ENCODE measurements at places on chromosomes 11 and 22.

DNA sequence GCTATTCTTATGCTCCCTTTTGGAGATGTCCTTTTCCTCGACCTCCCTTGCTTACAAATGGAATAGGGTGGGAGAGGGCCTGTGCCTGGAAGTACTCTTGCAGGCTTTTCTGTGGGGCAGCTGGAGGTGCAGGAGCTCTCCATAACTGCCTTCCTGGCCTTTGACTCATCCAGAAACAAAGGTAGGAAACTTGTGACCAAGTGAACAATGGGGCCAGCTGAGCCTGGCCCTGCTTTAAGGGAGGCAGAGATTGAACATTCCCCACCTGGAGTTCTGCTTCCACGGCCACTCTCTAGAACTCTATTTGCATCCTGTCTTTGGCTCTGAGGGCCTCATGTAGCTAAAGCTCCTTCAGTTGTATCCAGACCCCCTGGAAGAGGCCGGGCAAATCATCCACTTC lies 5.1 kb upstream of the LYVE1 start:
- DNase-seq: no peak

DNA sequence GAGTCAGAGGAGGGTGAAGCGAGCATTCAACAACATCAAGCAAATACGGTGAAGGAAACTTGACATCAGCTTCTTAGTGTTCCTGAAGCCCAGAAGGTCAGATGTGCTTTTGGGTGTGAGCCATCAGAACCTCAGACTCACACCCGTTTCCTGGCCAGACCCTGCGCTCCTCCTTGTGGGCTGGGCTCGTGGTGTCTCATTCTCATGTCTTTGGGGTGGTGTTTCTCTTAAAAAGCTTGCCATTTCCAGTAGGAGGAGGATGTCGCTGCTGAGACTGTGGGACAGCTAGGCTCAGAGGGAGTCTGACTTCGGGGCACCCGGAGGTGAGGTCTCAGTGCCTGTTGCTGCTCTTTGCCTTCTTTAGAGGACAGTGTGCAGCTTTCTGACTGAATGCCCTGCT lies 24.2 kb downstream of the PPFIBP2 start:
- DNase-seq: no peak

GRCh38 chr11:45181889-45182550 lies 35.6 kb downstream of the PRDM11 start:
- DNase-seq: no peak

GRCh38 chr11:76071090-76071489 lies 135.2 kb downstream of the WNT11 start:
- no peak for DNase-seq

- no peak for DNase-seq
Measured at GRCh38 chr22:19050117-19050516, 72.1 kb downstream of the DGCR2 start.

DNA sequence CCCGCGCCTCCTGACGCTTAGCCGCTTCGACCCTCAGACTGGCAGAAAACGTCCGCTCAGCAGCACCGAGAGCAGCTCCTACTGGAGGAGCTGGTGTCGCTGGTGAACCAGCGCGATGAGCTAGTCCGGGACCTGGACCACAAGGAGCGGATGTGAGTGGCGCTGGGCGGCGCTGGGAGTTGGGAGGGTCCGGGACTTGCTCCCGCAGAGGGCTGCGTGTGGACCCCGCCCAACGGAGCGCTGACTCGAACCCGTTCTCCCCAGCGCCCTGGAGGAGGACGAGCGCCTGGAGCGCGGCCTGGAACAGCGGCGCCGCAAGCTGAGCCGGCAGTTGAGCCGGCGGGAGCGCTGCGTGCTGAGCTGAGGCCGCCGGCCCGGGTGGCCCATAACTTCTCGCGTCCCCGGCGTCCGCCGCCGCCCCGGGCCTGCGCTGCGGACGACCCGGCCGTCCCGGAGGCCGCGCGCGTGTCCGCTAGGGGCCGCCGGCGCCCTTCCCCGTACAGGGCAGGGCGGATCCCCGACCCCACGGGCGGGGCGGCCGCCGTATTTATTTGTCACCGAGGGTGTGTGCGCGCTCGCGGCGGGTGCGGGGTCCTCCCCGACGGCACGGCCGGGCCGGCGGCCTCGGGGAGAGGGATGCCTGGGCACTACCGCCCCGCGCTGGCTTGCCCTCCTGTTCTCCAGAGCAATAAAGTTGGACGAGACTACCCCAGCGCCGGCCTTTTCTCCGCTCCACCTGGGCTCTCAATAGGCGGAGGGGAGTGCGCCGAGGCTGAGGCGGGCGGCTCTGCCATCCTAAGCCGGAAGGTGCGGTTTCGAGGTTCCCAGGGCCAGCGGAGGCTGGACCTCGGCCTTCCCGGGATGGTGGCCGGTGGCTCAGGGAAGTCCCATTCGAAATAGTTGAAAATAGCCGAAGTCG lies 3.4 kb downstream of the KCNK7 start:
- DNase-seq: peak; percentile 79

DNA sequence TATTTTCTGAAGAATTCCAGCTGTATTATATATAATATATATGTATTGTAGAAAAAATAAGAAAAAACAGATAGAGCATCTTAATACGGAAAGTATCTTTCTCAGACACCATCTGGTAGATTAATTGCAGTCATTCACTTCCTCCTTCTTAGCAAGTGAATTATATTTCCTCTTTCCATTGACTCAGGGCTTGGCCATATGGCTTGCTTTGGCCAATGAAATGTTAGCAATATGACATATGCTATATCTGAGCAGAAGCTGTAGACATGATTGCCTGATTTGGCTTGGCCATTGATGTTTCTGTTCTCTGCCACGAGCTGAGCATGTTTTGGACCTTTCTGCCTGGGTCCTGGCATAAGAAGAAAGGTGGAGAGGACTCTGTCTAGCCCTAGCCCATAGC lies 34.4 kb upstream of the ZBED5 start:
- DNase-seq: no peak

DNA sequence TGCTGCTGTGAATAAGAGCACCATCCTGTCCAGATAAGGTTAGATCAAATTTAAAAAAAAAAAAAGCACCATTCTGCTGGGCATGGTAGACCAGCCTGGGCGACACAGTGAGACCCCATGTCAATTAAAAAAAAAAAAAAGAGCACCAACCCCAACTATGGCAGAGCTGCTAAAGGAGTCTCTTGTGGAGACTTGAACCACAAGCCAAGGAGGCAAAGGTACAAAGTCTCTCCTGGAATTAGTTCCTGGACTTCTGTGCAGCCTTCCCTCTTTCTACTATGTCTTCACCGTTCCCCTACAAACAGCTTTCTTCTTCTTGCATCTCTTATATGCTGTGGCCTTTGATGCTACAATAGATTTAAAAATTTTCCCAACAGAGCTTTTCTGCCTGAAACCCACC lies 1.3 kb downstream of the PIK3C2A start:
- DNase-seq: no peak

DNA sequence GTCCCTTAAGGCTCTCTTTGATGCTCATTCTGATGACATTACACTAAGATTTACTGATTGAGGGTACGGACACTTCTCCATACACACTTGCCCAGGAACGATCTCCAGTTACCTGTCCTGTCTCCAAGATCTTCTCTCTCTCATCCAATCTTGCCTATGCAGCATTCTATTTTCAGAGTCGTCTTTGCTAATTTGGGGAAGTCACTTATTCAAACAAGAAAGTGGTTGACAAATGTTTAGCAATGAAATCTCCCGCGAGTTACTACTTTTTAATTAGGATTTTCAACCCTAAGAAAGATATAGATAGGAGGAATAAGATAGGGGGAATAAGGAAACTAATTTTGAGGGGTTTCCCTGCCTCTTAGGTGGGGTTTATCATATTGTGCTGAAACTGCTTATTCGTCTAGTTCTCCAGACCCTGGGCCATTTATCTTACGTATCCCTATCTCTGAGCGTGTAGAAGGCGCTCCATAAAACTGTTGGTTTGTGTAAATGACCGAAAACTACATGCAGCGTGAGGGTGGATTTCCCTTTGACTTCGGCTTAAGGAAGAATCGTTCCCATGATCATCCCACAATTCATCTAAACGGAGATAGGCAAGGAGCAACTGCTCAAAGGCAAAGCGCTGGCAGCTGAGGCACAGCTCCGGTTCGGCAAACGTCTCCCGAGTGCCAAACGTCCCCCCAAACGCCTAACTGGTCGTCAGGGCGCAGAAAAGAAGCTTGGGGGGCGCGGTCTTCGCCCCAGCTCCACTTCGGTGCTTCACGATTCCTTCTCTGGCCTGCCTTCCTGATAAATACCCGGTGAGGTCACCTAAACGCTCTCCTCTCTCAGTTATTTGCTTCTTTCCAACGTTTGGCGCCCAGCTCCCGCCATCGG lies 804 bp downstream of the APIP start:
- no peak for DNase-seq

- DNase-seq: peak; percentile 87
Measured at GRCh38 chr11:95419915-95420314, 188.9 kb upstream of the SESN3 start.

GRCh38 chr11:57008373-57008772 lies 19.7 kb downstream of the OR5AK2 start:
- no peak for DNase-seq

- no peak for DNase-seq
Measured at GRCh38 chr11:105273660-105274280, 134.2 kb upstream of the CARD18 start.

DNA sequence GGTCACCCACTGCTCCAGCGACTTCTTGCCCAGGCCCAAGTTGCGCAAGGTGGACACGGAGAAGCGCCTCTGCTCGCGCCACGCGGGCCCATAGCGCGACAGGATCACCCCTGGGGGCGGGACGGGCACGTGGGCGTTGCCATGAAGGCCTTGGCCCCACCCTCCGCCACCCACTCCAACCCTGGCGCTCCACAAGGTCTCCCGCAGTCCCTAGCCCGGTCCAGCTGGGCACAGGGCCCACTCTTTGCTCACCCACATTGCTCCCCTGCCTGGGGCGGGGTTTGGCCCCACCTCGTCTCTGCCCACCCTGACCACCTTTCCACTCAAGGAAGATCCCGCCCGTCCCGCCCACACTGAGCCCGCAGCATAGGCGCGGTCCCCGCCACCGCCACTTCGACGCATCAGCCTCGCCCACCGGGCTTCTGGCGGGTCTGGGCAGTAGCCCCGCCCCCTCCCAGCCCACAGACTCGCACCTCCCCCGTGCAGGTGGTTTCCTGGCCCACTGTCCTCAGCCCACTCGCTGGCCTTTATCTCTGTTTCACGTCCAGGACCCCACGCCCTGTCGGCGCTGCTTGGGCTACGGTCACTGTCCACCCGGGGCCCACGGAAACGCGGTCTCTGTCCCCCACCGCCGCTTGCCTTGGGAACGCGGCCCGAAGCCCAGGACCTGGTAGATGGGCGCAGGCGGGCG lies 12.3 kb upstream of the CYP2D6 start:
- no peak for DNase-seq

- no peak for DNase-seq
Measured at GRCh38 chr22:37805810-37806277, 1.9 kb upstream of the GCAT start.

DNA sequence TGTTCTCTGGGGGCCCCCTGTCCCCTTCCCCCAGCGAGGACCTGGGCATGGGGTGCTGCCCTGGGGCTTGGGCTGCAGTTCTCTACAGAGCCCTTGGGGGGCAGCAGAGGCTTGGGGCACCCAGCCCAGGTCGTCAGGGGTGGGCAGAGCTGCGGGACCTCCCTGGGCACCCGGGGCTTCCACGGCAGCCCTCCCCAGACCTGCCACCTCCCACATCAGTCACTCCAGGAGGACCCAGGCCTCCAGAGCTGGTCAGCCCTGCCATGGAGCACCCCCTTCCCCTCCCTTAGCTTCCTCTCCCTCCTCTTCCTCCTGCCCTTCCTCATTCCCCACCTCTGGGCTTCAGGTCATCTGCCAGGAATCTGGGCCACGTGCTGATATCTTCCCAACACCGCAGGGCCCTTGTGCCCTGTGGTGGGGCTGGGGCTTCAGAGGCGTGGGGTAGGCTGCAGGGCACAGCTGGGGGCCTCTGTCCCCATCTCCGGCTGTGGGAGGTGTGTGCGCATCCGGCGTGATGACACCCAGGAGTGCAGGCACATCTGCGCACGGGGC lies 5.8 kb downstream of the TSPAN4 start:
- DNase-seq: peak; percentile 30

GRCh38 chr22:49586244-49586748 lies 241.4 kb downstream of the BRD1 start:
- no peak for DNase-seq

DNA sequence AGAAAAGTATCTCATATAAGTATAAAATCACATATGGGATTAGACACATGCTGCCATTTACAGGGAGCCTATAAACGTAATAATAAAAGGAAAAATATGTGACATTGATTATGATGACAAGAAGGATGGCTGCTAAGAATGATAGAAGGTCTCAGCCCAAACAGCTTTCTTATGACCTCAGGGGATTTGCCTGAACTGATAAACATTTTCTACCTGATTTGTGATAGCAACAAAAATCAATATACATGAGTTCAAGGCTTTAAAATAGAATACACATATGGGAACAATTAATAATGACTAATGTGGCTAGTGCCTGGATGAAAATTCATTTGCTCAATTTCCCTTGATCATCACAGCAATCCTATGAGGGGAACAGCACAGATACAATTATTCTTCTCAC lies 636.8 kb upstream of the CCDC90B start:
- peak; percentile 9 for DNase-seq

DNA sequence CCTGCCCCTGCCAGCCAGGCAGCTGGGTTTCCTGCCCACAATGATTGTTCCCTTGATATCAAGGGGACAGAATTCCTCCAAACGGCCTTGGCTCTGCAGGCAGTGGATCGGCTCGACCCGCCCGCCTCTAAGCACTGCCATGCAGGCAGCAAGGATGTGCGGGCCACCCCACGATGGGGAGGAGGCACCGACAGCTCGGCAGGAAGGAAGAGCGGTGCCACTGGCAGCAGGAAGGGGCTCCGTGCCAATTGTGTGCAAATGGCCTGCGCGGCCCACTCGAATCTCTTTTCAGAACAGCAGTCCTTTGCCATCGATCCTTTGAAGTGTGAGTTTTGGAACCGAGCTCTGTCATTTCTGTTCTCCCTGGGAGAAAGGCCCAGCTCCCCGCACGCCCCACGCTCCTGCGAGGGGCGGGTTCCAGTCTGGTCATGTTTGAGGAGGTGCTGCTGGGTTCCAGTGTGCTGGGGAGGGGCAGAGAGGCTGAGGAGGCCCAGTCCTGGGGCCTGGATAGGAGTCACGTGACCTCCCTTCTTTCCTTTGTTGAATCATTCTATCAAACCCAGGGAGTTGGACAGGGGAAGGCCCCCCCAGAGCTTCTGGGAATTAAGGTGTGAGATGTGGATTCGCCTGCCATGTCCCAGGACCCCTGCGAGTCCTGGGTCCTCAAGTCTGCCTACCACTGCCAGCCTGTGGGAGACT lies 406.0 kb downstream of the CTTN start:
- DNase-seq: no peak

- DNase-seq: peak; percentile 31
Measured at GRCh38 chr11:66082946-66083698, 13.1 kb downstream of the PACS1 start.

Data from fibroblast of skin of right biceps (primary cell).